Stimulated activated CD8-positive, alpha-beta memory T cell treated with anti-CD3 and anti-CD28 coated beads, Interleukin-2, amount 100 ng/mL, for 48 hours (primary cell): ENCODE measurements at places on chromosomes 3 and 15.

- no peak for DNase-seq
These were observed 65.8 kb downstream of the MRPL46 start for GRCh38 chr15:88401251-88401995.

DNA sequence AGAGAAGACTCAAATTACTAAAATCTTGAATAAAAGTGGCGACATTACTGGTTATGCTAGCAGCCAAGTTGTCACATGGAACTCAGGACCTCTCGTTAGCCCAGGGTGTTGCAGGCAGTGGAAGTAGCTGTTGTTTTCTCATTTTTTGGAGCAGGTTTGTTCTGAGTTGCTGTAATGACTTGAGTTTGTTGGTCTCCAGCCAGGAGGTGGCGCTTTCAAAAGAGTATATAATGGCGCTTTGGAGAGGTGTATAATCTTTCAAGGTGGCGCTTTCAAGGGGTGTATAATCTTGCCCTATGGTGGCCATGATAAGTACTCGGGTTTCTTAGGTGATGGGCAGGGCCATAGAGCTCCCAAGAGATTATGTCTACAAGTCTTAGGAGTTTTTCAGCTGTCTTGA lies 632.7 kb downstream of the NTRK3 start:
- no peak for DNase-seq

GRCh38 chr3:169390271-169390670 lies 273.2 kb downstream of the MECOM start:
- DNase-seq: no peak

GRCh38 chr3:121817753-121818152 lies 17.1 kb downstream of the IQCB1 start:
- no peak for DNase-seq

DNA sequence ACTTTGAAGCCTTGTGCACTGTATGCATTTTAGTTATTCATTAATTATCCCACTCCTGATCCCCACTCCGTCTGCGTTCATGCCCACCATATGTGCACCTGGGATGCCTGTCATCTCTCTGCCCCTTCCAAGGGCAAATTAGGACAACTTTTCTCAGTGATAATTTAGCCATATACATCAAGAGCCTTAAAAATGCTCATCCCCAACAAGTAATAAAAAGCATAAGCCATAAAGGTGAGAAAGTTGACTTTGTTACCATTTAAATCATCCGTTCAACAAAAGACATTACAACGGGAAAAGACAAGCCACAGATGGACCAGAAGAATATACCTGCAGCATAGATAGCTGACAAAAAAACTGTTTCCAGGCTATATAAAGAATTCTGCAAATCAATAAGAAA lies 131.4 kb upstream of the LINGO1 start:
- DNase-seq: no peak
